ENCODE measurements at places on chromosomes 7 and 10. TPM values are rescaled to one million over a fixed set of nuclear protein-coding genes. Genes with fewer than 3 reads are reported as not detected.

DNA sequence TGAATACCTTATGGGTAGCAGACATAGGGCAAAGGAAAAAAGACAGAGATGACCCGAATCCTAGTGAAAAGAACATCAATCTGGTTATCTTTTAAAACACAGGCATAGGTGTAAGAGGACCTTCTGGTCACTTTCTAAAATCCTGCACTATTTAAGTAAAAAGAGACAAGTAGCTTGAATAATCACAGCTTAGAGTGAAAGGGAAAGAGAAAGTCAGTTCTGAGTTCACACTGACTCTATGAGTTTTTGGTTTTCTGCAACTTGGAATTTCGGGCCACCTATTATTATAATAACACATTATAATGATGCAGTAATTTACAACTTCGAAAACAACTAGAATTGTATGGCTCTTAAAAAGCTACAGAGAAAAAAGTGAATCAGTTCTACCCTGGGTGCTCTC, 247.8 kb downstream of the DOCK4 start:
- H3K36me3 ChIP-seq = no peaks in the 10 kb centered on the region
- no peak overlapping the region for H3K27ac ChIP-seq
- H3K27me3 ChIP-seq = no peaks in the 10 kb centered on the region
- DNase-seq = no peak
- H3K4me3 ChIP-seq = no peak overlapping the region

DNA sequence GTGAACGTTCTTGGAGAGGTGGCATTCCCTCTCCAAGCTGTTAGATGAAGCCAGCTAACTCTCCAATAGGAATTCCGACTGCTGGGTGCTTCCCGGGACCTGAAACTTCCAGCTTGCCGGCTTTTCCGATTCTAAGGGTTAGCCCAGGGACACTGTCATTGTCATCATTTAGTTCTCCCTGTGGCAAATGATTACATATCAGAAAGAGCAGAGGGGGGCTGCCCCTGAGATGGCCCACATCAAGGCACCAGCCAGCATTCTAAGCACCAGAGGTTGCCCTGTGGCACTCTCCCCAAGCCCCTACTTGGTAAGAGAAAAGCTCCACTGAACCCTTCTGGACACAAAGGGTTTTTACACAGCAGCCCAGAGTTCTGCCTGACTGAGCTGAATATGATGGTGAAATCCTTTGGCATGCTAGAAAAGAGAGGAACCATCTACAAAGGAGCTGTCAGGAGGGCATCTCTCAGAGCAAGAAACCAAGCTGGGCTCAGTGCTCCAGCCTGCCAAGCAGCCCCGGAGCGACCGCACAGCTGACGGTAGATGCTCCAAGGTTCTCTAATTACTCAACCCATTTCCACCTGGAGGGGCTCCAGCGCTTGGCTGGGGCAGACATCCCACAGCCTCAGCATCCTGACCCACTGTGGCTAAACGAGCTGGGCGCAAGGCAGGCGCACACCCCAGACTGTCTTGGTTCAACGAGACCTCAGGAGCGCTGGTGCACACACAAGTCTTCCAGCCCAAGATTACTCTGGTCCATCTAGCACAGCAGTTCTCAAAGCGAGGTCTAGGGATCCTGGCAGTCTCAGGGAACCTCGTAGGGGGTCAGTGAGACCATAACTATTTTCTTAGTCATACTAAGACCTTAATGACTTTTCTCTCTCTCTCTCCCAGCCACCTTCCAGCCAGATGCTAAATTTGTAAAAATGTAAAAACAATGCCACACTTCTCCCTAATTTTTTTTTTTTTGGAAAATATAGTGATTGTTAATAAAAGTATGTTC, 160.5 kb downstream of the GFRA1 start:
- no peaks in the 10 kb centered on the region for H3K27me3 ChIP-seq
- H3K4me3 ChIP-seq = no peak overlapping the region
- no peak overlapping the region for H3K27ac ChIP-seq
- H3K4me1 ChIP-seq = no peaks in the 10 kb centered on the region
- DNase-seq = no peak

DNA sequence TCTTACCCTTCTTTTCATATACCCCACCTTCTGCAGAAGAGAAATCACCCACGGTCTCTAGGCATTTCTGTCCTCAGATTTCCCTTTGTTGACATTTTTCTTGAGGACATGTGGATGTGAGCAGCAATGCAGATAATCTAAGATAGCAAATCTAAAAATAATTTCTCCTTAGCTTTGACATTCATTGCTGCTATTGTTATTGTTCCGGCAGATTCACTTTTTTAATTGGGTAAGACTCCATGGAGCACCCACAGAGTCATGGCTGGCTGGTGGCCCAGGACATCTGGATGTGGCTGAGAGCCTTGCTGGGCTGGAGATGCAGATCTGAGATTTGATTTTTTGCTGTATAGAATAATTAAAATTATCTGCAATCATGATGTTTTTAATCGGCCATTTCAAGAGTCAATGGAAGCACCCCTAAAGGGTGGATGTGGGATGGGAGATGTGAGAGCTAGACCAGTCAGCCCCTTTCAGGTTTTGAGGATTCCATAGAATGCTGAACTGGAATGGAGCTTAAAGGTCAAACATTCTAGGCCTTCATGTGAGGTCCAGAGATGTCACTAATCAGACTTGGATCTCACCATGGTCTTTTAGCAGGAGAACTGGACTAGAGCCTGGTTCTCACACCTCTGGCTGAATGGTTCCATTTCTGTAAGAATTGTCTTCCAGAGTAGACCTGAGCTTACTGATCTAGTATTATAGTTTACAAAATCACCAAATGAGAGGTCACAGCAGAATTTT, 37.5 kb downstream of the TAS2R41 start:
- H3K27me3 ChIP-seq = no peaks in the 10 kb centered on the region
- H3K4me3 ChIP-seq = no peak overlapping the region
- H3K36me3 ChIP-seq = no peaks in the 10 kb centered on the region
- H3K27ac ChIP-seq = no peak overlapping the region
- DNase-seq = no peak

GRCh38 chr10:118409295-118409694, 67.2 kb upstream of the FAM204A start:
- H3K4me1 ChIP-seq = no peaks in the 10 kb centered on the region
- no peak for DNase-seq
- no peak overlapping the region for H3K27ac ChIP-seq

Gene CHST3
- 0.46 TPM for total RNA-seq

Gene KCNMA1
- total RNA-seq = 0.18 TPM

Gene ADIRF
- total RNA-seq = not detected

DNA sequence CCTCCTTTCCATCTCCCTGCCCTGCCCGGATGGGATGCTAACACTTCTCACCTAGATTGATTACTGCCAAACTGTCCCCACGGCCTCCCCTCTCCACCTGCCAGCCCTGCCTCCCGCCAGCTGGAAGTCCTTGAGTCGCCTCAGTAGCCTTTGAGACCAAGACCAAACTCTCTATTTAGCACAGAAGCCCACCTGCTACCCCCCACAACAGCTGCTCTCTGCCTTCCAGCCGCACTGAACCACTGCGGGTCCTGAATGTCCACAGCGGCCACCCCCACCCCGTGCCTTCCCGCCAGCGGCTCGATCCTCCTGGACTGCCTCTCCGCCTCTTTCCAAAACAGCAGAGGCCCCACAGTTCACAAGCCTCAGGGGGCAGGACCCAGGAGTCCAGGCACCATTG, 39.0 kb downstream of the FKBP6 start:
- no peak overlapping the region for H3K27ac ChIP-seq
- no peak overlapping the region for H3K4me3 ChIP-seq
- no peak for DNase-seq
- H3K36me3 ChIP-seq = no peaks in the 10 kb centered on the region
- H3K4me1 ChIP-seq = no peaks in the 10 kb centered on the region
- no peaks in the 10 kb centered on the region for H3K27me3 ChIP-seq

DNA sequence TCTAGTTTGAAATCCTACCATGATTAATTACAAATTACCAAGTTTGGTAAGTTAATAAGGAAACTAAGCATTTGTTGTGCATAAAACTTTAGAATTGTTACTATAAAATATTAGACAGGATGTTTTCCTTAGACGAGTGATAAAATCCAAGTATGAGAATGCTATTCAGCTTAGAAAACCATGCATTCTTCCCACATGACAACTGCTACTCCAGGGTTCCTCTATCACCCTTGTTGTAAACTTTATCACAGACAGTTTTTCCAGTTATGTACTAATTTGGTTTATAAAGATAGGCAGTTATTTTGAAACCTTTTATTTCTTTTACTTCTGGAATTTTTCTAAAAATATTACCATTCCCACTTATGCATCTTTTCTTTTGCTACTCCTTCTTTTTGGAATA, 52.0 kb downstream of the SIRT1 start:
- DNase-seq = no peak
- no peak overlapping the region for H3K4me3 ChIP-seq
- no peaks in the 10 kb centered on the region for H3K4me1 ChIP-seq
- peaks cover 19% of the 10 kb centered on the region for H3K36me3 ChIP-seq

DNA sequence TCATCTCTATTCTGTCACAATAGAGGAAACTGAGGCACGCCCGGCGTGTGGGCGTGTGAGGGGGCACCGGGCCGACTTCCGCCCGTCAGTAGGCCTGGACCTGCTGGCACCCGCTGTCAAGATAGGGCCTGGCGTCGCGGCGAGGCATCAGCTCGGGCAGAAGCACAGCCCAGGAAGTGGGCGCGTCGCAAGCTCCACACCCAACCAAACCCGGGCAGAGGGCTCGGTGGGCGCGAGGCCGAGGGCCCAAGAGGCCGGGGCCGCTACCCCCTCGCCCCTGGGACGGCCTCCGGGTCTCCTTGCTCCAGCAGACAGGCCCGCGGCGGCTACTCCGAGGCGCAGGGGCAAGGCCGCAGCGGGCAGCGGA, 91.2 kb downstream of the SPAG6 start:
- peaks cover 53% of the 10 kb centered on the region for H3K4me1 ChIP-seq
- DNase-seq = peak; percentile 66
- H3K36me3 ChIP-seq = no peaks in the 10 kb centered on the region
- peak overlapping the region; percentile 76 for H3K27ac ChIP-seq

Gene MET
- 0.63 TPM for total RNA-seq

Gene PON1
- not detected for total RNA-seq

Gene SHOC2
- 31.3 TPM for total RNA-seq

DNA sequence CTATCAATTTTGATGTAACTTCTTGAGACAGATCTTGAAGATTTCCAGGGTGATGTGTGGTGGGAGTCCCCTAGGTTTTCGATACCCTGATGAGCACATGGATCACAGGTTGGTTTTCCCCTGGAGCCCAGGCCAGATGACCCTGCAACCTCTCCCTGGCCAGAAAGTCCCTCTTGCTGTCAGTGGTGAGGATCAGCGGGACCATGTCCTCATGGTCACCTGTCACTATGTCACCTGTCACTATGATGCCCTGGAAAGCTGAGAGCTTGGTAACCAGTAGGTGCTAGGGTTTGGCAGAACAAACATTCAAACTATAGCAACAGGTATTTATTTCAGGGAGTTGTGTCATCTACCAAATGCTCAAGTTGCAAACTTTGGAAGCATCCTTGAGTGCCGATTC, 197.9 kb downstream of the ARHGAP12 start:
- H3K27ac ChIP-seq = no peak overlapping the region
- H3K36me3 ChIP-seq = no peaks in the 10 kb centered on the region
- peaks cover 13% of the 10 kb centered on the region for H3K27me3 ChIP-seq
- DNase-seq = no peak
- H3K4me1 ChIP-seq = no peaks in the 10 kb centered on the region

DNA sequence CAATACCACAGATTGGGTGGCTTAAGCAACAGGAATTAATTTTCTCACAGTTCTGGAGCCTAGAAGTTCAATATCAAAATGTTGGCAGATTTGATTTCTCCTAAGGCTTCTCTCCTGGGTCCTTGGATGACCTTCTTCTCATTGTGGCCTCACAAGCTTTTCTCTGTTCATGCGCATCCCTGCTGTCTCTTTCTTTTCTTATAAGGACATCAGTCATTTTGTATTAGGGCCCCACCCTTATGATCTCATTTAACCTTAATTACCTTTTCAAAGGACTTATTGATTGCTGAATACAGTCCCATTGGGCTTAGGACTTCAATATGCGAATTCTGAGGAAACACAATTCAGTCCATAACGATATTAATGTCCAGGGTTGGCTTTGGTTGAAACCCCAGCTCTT, 285.4 kb downstream of the HDAC9 start:
- H3K36me3 ChIP-seq = no peaks in the 10 kb centered on the region
- H3K27ac ChIP-seq = no peak overlapping the region
- no peak for DNase-seq
- H3K4me1 ChIP-seq = no peaks in the 10 kb centered on the region

GRCh38 chr7:43195256-43195655, 82.8 kb downstream of the HECW1 start:
- H3K27me3 ChIP-seq = peaks cover 11% of the 10 kb centered on the region
- no peak overlapping the region for H3K27ac ChIP-seq

Gene GRM3
- not detected for total RNA-seq

Gene CUZD1
- 1.7 TPM for total RNA-seq

- H3K27me3 ChIP-seq = no peaks in the 10 kb centered on the region
- H3K4me3 ChIP-seq = no peak overlapping the region
- H3K4me1 ChIP-seq = peaks cover 2% of the 10 kb centered on the region
- H3K36me3 ChIP-seq = no peaks in the 10 kb centered on the region
Measured at GRCh38 chr10:90913774-90914420, 7.0 kb downstream of the ANKRD1 start.

DNA sequence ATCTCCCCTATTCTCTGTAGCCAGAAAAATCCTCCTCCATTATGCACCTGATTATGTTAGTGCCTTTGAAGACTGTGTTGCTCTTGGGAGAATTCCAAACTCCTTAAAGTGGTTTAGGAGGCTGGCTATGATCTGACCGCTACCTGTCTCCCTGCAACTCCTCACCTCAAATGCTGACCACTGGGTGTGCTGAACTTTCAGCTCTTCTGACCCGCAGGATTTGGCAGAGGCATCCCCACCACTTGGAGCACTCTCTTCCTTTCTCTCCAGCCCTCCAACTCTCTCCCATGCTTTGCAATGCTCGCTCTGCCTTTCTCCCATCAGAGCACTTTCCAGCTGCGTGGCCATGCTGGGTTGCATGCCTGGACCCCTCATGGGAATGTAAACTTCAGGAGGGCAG, 227.6 kb downstream of the RPS24 start:
- no peak overlapping the region for H3K4me3 ChIP-seq
- H3K27me3 ChIP-seq = no peaks in the 10 kb centered on the region
- no peak for DNase-seq
- H3K27ac ChIP-seq = no peak overlapping the region
- no peaks in the 10 kb centered on the region for H3K4me1 ChIP-seq

- no peak for DNase-seq
- H3K4me3 ChIP-seq = no peak overlapping the region
- H3K4me1 ChIP-seq = peaks cover 1% of the 10 kb centered on the region
- H3K27ac ChIP-seq = peak overlapping the region; percentile 16
- H3K27me3 ChIP-seq = no peaks in the 10 kb centered on the region
Measured at GRCh38 chr10:128084364-128084763, 41.9 kb downstream of the MKI67 start.

DNA sequence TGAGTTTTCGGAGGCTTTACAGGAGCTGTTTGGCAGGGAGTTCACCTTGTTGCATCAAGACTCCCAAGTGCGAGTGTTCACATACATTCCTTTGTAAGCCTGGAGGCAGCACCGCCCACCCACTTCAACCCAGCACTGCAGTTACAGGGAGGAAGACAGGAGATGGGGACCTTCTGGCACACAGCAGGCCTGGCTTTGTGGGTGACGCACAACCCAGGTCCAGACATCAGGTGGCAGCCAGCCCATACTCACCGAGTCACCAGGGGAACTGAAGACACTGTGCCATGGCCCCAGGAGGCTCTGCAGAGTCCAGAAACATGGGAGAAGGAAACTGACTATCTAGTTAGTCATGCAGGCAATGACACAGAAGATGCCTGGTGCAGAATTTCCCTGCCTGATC, 305.9 kb upstream of the RNF32 start:
- no peak overlapping the region for H3K4me3 ChIP-seq
- H3K27ac ChIP-seq = no peak overlapping the region
- no peaks in the 10 kb centered on the region for H3K4me1 ChIP-seq
- peaks cover 2% of the 10 kb centered on the region for H3K27me3 ChIP-seq
- no peaks in the 10 kb centered on the region for H3K36me3 ChIP-seq

Data from activated CD4-positive, alpha-beta T cell treated with anti-CD3 and anti-CD28 coated beads for 36 hours (primary cell).